ENCODE measurements at places on chromosomes 6 and 20.

DNA sequence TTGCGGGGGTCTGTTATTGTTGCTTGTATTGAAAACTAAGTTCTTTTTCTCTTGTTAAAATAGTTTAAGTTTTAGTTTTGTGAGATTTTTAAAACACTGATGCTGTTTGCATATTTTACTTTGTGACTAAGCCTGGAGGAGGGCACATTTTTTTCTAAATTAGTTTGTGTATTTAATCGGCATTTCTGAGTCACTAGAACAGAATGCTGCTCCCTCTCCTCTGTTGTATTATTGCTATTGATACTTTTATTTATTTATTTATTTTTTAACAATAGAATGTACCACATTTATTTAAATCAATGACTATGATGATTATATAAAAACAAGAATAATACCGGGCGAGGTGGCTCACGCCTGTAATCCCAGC, 5.1 kb upstream of the FAM50B start:
- no peak for DNase-seq

GRCh38 chr20:23446505-23446904, 6.2 kb downstream of the CST11 start:
- DNase-seq = peak; percentile 45

- peak; percentile 41 for DNase-seq
Observed at GRCh38 chr6:119720160-119720559, 370.6 kb upstream of the MAN1A1 start.

- no peak for DNase-seq
Observed at GRCh38 chr6:46876126-46876525, 45.6 kb downstream of the ADGRF5 start.

- DNase-seq = no peak
Observed at GRCh38 chr6:158410784-158411183, 98.5 kb downstream of the TULP4 start.
